ENCODE measurements at places on chromosomes 4 and X.

DNA sequence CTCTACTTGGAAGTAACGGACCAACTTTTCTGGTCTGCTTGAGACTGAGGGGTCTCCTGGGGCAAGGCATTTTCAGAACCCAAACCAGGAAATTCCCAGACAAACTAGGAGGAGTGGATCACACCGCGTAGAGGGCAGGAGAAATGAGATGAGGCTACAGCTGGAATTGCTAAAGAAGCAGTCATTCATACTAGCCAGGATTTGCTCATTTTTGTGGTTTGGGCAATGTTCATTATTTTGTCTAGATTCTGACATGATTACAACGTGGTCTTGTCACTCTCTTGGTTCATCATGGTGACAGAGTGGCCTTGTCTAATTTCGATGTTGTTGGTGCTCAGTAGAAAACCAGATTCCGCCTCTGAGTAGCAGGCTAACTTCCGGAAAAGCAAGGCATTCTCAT lies 63.2 kb downstream of the BANK1 start:
- no peak for DNase-seq

DNA sequence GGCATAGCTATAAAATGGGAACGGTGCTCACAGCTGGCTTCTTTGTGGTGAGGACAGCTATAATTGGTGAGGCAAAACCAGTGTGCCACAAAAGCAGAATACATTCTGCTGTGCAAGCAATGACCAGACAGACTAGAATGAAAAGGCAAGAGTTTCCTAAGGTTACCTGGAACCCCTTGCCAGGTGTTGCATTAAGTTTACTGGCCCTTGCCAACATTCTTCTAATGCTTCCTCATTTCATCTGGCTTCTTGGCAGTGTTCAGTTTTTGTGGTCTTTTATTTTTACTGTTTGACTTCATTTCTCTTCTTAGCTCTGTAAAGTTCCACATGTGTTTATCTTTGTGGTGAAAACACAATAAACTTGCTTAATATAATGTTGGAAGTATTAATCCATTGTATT lies 131.4 kb downstream of the PTTG2 start:
- DNase-seq = no peak

DNA sequence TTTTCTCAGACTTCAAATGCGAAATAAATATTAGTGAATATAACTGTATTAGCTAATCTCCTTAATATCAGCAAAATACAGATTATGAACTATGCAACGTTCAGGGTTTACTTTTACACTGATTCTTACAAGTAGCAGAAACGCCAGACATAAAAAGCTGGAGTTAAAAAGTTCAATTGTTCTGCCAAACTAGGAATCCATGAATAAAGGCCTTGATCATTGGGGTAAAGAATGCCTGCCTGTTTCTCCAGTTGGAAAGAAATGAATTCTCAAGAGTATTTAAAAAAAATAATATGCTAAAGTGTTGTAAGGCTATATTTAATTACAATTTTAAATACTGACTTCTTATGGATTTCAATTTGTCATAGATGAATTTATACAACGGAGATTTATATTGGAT lies 612.2 kb downstream of the DMD start:
- no peak for DNase-seq

DNA sequence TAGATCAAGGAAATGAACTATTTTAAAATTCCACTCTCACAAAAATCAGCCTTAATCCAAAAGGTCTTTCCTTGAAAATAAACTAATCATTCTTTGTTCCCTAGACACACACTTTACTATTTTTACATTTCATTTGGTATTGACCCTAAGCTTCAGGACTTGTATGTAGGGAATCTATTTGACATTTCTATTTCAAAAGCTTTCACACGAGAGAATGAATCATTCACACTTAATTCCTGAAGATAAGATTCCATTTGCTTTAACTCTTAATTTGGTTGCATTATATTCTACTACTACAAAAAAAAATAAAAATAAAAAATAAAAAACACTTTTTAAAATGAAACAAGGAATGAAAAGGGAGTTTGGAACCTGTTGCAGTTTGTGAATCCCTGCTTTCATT lies 43.7 kb downstream of the EDNRA start:
- no peak for DNase-seq

- no peak for DNase-seq
Observed at GRCh38 chr4:56082829-56083228, 134.1 kb downstream of the CEP135 start.

DNA sequence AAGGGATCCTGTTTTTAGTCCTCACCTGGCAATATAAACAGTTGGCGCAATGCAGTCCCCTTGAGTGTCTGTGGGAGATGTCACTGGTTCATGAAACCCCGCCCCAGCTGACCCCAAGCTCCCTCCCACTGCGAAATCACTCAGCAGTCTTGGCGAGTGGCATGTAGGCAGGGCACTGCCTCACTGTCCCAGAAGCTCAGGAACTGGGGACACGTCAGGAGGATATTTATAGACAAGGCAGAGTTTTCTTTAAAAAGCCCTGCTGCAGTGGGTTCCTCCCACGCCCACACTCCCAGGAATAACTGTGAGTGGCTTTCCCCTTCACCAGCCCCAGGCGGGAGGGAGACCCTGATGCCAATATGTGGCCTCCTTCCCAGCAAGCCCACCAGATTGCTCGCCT lies 44.3 kb upstream of the PPP2R2C start:
- no peak for DNase-seq

- no peak for DNase-seq
Observed at GRCh38 chrX:91079342-91080114, 355.1 kb upstream of the PABPC5 start.

DNA sequence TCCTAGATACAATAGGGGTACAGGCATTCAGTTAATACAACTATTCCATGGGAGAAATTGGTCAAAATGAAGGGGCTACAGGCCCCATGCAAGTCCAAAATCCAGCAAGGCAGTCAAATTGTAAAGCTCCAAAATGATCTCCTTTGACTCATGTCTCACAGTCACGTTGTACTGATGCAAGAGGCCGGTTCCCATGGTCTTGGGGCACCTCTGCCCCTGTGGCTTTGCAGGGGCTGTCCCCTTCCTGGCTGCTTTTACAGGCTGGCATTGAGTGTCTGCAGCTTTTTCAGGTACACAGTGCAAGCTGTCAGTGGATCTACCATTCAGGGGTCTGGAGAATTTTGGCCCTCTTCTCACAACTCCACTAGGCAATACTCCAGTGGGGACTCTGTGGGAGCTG lies 12.5 kb upstream of the ASIC5 start:
- no peak for DNase-seq

- DNase-seq = no peak
Observed at GRCh38 chr4:77044461-77045150, 31.2 kb downstream of the CCNI start.

DNA sequence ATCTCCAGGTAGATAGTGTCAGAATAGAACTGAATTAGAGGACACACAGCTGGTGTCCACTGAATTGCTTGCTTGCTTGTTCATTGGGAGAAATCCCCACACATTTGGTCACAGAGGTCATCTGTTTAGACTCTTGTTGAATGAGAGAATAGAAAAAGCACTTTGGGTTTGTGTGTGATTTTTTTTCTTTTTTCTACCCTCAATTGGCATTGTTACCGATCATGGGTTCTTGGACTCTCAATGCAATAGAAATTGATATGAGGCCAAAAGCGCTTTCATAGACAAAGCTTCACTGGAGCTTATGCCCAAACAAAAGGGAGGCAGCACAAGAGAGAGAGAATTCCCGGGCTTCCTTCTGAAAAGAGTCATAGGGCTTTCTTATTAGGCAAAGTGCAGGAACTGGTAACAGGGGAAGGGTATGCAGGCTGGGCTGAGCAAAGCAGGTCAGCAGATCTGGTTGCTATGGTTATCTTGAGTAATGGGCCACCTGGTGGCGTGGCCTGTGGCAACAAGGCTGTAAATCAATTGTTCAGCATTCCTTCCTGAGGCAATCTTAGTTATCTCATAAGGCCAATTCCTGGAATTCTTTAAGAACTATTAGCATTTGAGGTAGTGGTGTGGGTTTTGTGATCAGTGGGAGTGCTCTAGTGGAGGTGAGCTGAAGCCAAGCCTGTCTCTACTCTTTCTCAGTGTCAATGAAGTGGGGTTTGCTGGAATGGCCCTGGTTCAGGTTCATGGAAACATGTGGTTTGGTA lies 5.3 kb upstream of the GPR82 start:
- no peak for DNase-seq

- no peak for DNase-seq
Observed at GRCh38 chr4:80948141-80948540, 82.4 kb upstream of the BMP3 start.

DNA sequence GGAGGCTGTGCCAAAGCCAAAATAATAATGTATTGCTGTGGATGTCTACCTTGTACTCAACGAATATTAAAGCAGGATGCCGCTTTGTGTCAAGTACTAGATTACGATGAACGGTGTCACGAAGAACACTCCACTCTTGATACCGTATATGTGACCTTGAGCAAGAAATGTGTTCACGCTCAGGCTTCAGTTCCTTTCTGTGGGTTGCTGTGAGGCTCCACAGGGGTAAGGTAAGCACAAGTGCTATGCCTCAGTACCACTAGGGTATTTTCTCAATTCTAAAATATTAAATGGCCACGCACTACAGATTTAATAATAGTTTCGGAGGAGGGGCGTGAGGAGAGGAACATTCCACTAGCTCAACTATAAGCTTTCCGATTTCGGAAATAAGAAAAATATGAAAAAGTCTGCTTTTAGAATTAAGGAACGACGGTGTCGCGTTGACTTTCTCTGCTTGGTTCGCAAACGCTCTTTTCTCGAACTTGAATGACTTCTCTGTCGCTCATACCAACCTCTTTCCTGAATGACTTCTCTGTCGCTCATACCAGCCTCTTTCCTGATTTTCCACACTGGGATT lies 607 bp upstream of the SCOC start:
- no peak for DNase-seq

- DNase-seq = no peak
Observed at GRCh38 chr4:22987870-22988269, 295.1 kb downstream of the GBA3 start.

- DNase-seq = no peak
Observed at GRCh38 chrX:39897741-39898097, 200.0 kb downstream of the BCOR start.

- DNase-seq = no peak
Observed at GRCh38 chrX:129427267-129427666, 96.0 kb downstream of the SMARCA1 start.

DNA sequence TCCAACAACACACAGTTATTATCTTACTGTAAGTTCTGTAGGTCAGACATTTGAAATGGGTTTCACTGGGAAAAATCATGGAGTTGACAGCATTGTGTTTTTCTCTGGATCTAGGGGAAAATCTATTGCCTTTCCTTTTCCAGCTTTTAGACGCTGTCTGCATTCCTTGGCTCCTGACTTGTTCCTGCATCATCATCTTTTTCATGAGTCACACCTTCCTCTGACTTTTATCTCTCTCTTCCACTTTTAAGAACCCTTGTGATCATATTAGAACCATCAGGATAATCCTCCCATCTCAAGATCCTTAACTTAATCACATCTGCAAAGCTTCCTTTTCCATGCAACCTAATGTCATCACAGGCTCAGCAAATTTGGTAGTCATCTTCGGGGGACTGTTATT lies 1454.8 kb downstream of the RPA4 start:
- no peak for DNase-seq

DNA sequence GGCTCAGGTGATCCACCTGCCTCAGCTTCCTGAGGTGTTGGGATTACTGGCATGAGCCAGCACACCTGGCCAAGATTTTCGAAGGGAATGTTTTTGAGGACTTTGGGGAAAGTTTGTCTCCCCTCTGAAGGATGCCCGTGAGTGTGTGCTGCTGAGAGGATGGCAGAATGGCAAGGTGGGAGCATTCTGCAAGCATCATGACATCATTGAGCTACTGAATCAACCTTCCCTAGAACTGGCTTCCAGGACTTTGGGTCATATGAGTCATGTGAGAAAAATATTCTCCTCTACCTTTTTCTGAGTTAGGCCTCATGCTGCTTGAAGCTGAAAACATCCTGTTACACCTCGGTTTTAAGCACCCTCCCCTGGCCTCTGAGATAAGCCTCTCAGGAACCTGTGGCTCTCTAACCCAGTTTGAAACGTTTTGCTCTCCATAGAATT lies 31.0 kb downstream of the TMEM131L start:
- DNase-seq = no peak

DNA sequence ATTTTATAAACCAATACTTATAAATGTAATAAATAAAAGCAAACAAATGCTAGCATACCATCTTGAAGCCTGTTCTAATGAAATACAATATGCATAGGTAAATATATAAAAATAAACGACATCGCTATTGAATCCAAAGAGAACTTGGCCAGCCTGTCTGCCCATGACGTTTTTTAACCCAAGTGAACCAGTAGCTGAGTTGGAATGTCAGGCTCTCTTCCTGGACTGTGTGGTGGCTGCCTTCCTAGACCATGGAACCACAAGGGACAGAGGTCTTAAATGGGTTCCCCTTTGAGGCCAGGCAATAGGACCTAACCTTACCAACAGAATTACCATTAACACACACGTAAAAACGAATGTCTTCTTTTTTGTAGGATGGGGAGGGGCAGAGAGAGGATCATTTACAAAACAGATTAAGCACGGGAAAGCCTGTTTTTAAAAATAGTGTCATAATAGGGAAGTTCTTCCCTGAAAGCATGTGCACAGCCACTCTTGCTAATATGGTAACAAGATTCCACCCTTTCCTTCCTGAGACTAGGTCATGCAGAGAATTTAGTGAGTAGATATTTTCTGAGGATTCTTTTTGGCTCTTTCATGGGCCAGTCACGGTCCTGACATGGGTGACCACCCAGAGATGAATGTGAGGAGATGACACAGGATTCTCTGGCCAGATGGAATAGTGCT lies 69.4 kb upstream of the ACSL1 start:
- DNase-seq = no peak

DNA sequence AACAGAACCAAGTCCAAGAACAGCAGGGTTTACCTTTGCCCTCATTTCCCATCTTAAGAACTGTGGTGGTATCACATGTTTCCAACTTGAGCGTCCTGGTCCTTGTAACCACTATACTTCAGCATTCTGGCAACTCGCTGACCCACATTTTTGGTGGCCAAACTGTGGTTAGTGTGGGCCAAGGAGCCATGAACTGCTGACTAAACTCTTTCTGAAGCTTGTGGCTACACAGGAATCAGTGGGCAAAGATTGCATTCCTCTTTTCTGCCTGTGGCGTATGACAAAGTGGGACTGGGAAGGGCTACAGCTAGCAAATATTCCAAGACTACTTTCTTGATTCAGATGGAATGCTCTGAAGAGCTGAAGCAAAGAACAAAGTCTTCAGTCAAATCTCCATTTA lies 106.3 kb upstream of the MID1 start:
- DNase-seq = no peak

GRCh38 chr4:66506985-66507384 lies 836.7 kb upstream of the EPHA5 start:
- DNase-seq = no peak

DNA sequence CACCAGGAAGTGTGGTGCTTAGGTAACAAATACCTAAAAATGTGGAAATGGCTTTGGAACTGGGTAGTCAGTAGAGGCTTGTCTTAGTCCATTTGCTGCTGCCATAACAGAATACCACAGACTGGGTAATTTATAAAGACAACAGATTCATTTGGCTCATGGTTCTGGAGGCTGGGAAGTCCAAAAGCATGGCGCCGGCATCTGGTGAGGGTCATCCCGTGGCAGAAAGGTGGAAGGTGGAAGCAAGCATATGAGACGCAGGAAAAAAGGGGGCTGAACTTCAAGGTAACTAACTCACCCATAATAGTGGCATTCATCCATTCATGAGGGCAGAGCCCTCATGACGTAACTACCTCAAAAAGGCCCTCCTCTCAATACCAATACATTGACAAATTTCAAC lies 6.6 kb downstream of the FAM3A start:
- no peak for DNase-seq

Data from NCI-H2081 treated with DMSO at 0.1 percent for 48 hours (cell line).